T-helper 17 cell (primary cell): ENCODE measurements at places on chromosomes 7 and 10.

DNA sequence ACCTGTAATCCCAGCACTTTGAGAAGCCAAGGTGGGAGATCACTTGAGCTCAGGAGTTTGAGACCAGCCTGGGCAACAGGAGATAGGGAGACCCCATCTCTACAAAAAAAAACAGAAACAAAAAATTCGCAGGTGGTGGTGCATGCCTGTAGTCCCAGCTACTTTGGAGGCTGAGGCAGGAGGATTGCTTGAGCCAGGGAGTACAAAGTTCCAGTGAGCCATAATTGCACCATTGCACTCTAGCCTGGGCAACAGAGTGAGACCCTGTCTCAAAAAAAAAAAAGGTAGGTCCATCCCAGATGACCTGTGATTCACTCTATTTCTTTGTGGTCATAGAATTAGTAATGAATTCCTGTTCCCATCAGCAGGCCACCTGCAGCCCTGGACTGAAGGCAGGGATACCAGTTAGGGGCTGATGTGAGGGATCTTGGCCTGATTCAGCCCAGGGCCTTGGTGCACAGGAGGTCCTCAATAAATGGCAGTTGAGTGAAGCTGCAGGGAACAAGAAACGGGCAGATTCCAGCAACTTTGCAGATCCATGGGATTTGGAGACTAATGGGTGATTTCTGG lies at the start of gene MYH16:
Gene MYH16, plus strand, starts transcription at position 364 of the 570 bp plus-strand sequence.
- no peak for DNase-seq

GRCh38 chr10:14751014-14751896 lies 23.4 kb downstream of the FAM107B start:
- DNase-seq: no peak

GRCh38 chr7:44048031-44048795 lies 3.7 kb downstream of the DBNL start:
- no peak for DNase-seq

- DNase-seq: no peak
These were observed 4.3 kb downstream of the GPR22 start for GRCh38 chr7:107474104-107474521.

- DNase-seq: no peak
These were observed 41.2 kb upstream of the PTPRZ1 start for GRCh38 chr7:121831801-121832200.

GRCh38 chr7:38335128-38335491 lies 61.7 kb upstream of the TARP start:
- no peak for DNase-seq

DNA sequence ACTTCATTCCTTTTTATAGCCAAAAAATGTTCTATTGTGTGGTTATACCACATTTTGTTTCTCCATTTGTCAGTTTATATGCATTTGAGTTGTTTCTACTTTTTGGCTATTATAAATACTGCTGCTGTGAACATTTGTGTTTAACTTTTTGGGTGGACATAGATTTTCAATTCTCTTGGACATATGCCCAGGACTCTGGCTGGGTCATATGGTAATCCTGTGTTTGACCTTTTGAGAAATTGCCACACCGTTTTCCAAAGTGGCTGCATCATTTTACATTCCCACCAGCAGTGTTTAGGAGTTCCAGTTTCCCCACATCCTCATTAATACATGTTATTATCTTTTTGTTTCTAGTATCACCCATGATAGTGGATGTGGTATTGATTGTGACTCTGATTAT lies 39.4 kb downstream of the CSGALNACT2 start:
- no peak for DNase-seq

GRCh38 chr10:19683356-19683755 lies 132.9 kb upstream of the PLXDC2 start:
- DNase-seq: no peak

DNA sequence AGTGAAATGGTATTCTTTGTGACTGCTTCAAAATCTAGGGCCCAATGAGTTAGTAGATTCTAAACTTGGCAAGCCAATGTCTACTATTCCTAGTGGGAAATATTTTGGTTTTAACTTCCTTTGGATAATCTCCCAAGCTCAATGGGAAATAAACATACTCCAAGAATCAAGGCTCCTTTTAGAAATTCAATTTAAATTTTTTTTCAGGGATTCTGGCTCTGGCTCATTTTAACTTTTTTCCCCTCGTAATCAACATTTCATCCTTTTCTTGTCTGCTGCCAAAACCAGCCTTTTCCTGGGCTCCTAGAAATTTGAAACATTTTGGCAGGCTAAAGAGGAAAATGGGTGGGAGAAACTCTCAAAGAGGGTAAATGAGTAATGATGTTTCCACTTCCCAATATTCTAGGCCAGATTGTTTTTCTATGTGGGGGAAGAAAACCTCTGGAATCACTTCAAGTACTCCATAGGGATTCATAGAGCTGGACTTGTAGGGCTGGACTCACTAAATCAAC lies 85.6 kb upstream of the AGR3 start:
- DNase-seq: no peak

- DNase-seq: no peak
These were observed 188.3 kb downstream of the WDR37 start for GRCh38 chr10:1244493-1244892.

- no peak for DNase-seq
These were observed 200.9 kb downstream of the FAM107B start for GRCh38 chr10:14573666-14574261.

DNA sequence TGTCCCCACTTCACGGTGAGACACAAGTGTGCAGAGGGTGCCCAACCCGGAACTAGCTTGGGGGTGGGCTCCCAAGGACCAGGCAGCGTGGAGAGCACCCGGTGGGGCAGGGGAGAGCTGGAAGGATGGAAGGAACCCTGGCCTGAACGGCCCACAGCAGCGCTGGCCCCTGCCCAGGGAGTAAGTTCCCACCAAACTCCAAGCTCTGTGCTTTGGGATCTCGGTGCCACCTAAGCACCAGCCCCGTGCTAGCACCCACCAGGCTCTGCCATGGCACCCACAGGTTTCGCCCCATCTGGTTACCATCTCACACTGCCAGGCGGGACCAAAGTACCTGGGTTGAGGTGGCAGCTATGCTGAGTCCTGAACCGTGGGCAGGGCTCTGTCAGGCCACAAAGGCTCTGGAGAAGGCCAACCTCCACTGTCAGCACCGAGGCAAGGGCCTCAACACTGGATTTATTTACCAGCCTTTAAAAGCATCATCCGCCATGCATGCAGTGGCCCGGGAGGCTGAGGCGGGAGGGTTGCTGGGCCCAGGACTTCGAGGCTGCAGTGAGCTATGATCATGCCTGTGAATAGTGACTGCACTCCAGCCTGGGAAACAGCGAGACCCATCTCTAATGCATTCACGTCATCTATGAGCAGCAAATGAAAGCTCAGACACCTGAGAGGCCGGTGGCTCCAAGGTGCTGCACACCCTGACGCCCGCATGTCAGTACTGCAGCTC lies 16.0 kb downstream of the GPER1 start:
- DNase-seq: no peak

DNA sequence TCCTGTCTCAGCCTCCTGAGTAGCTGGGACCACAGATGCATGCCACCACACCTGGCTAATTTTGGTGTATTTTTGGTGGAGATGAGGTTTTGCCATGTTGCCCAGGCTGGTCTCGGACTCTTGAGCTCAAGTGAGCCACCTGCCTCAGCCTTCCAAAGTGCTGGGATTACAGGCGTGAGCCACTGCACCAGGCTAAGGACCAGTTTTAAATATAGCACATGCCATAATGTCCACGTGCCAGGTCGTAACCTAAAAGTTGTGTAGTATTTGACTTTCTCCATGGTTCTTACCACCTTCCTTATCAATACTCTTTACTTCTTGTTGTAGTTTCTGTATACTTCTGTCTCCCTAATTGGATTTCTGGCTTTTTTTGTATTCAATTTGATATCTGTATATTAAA lies 13.3 kb downstream of the ANKIB1 start:
- no peak for DNase-seq

- DNase-seq: no peak
These were observed 247 bp downstream of the PARD3 start for GRCh38 chr10:34814913-34815184.

GRCh38 chr10:124535731-124536495 lies 74.3 kb downstream of the LHPP start:
- no peak for DNase-seq

DNA sequence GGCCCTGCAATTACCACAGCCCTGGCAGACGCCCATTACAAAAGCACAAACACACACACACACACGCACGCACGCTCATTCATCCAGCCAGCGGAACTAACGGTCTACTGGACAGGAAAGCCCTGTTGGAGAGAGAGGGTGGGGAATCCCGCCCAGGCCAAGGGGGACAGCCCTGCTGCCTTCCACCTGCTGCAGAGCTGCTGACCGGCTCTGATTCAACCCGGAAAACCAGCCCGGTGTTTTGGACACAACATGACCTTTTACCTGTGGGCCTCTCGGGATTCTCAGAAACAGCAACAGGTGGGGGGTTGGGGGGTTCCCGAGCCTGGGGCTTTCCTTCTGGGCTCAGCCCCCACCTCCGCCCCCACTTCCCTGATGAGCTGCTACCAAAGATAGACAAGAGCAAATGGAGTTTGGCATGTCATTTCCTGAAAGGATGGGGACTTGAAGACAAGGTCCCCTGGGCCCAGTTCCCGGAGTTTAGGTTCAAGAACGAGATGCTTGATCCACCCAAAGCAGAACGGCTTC lies 18.5 kb upstream of the SERPINE1 start:
- DNase-seq: no peak

GRCh38 chr10:1620803-1621202 lies 116.5 kb downstream of the ADARB2 start:
- DNase-seq: no peak

GRCh38 chr10:101817337-101818118 lies 716 bp downstream of the OGA start:
- DNase-seq: peak; percentile 19

DNA sequence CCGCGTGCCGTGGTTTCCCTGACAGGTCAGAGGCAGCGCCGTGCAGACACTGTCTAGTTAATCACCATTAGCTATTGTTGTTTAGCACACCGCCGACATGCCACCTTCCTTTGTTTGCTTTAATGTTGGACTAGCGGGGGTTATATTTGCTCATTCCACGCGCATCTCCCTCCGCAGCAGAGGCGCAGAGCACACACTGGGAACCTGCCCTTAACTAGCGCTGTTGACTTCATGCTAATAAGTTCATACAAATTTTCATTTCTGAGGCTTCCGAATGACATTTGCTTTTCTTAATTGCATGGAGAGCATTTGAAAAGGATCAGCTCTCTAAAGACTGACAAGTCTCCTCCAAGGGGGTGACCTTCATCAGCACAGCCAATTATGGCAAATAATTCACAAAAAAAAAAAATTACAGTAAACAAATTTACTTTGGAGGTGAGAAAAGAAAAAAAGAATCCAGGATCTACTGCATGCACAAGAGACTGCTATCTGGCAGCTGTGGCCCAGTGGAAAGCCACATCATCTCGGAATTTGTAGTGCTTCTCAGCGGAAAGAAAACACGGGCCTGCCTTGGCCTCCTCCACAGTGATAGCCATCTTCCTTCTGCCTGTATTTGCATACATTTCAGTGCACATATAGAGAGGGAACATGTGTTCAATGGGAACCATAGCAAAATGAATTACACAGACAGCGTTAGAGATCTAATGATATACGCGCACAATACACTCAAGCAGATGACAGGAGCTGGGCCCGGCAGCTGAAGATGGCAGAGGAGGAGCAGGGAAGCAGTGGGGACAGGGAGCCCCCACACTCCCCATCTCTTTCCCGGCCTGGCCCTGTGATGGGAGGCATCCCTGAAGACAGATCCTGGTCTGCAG lies 94.2 kb downstream of the EBF3 start:
- no peak for DNase-seq

DNA sequence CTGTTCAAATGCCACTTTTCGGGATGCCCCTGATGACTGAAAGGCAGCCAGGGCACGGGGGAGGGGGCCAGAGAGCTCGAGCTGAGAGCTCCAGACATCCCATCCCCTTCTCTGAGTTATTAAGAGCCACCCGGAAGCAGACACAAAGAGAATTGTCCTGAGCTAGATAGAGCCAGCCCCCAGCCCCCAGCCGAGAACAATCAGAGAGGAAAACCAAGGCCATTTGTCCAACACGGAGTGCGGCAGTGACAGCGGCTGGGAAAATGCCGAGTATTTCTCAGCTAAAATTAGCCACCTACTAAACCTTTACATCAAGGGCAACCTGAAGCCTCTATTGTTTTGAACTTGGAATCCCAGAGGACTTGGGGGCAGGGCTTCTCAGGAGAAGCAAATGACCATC lies 51.0 kb downstream of the UNC5B start:
- DNase-seq: no peak

GRCh38 chr7:122750389-122750788 lies 47.7 kb upstream of the RNF148 start:
- DNase-seq: no peak

GRCh38 chr10:77836299-77836820 lies 90.2 kb downstream of the DLG5 start:
- peak; percentile 50 for DNase-seq

DNA sequence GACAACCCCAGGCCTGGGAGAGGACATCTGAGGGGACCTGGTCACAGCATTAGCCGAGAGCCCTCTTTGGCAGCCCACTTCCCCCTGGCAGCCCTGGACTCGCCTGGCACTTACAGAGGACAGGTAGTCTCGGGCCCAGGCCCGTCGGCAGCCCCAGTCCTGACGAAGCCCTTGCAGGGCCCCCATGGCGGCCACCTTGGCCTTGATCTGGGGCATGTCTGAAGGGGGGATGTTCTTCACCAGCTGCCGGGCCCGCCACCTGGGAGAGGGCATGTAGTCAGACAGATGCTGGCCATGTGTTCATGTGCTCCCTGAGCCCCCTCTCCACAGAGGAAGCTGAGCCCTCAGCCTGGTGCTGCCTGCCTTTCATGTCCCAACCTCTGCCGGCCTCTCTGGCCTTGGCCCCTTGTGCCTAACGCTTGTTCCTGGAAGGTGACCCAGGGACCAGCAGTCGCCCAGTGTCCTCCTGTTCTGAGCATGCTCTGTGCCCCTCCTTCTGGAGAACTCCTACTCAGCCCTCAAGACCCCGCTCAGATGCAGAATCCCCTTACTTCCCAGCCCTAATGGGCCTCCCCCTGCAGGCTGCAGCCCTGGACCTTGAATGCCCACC lies 13.9 kb downstream of the MYO1G start:
- DNase-seq: no peak

DNA sequence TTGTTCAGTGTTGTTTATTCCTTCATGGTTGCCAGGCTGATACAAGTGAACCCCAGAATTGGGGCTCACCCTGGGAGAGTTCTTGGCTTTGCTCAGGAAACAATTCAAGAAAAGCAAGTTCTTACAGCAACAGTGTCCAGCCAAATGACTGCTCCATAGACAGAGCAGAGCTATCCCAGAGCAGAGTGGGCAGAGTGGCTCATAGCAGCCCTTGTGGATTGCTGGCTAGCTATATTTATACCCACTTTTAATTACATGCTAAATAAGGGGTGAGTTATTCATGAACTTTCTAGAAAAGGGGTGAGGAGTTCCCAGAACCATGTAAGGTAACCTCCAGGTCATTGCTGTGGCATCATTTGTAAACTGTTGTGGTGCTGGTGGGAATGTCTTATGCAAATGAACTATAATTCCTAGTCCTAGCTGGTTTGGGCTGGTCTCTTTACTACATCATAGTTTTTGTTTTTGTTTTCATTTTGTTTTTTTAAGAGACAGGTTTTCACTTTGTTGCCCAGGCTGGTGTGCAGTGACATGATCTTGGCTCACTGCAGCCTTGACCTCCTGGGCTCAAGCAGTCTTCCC lies 59.9 kb upstream of the HBP1 start:
- DNase-seq: no peak
